Stimulated activated CD4-positive, alpha-beta T cell treated with anti-CD3 and anti-CD28 coated beads, TNF-alpha, amount 100 ng/mL, for 48 hours (primary cell): ENCODE measurements at places on chromosomes 4 and X.

GRCh38 chr4:145420595-145421214, 60.9 kb upstream of the SMAD1 start:
- DNase-seq: no peak

DNA sequence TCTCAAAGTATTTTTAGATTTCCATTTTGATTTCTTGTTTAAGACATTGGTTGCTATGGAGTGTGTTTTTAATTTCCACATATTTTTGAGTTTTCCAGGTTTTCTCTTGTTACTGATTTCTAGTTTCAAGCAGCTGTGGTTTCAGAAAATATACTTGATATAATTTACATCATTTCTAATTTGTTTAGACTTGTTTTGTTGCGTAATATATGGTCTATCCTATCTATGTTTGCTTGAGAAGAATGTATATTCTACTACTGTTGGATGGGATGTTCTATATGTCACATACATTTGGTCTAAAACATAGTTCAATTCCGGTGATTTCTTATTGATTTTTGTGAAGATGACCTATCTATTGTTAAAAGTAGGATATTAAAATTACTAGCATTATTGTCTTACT, 170.5 kb upstream of the EMCN start:
- no peak for DNase-seq

GRCh38 chr4:38615847-38616246, 48.2 kb upstream of the KLF3 start:
- DNase-seq: no peak

GRCh38 chrX:40095583-40096394, 2.0 kb downstream of the BCOR start:
- DNase-seq: no peak

DNA sequence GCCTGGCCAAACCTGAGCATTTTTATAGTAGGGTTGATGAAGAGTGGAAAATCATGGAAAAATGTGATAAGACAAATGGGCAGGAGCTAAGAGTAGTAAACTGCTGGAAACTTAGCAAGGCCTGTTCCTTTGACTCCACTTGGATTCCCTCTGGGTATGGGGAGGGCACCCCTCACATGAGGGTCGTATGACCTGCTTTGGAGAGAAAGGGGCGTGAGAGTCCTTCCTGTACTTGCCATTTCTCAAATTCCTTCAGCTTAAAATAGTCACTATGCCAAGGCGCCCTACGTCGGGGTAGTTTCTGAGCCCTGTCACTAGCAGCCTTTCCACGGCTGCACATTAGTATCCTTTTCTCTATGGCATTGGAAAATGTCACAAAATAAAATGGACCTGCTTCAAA, 49.1 kb downstream of the GPRIN3 start:
- no peak for DNase-seq

DNA sequence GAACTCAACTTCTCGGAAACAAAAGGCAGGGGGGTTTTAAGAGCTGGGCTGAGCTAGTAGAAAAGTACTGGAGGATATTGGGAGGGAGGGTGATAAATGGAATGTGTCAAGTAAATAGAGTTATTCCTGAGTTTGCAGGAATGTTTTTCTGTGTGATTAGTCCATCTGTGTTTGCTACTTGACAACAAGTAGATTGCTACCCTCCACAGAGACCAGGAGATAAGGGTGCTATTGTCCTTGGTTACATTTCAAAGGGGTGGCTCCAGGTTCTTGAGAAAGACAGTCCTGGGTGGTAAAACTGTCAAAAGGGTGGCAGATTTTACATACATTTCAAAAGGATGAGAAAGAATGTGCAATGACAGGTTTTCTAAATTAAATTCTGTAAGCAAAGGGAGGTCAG, 181.2 kb upstream of the PPP3CA start:
- DNase-seq: no peak

DNA sequence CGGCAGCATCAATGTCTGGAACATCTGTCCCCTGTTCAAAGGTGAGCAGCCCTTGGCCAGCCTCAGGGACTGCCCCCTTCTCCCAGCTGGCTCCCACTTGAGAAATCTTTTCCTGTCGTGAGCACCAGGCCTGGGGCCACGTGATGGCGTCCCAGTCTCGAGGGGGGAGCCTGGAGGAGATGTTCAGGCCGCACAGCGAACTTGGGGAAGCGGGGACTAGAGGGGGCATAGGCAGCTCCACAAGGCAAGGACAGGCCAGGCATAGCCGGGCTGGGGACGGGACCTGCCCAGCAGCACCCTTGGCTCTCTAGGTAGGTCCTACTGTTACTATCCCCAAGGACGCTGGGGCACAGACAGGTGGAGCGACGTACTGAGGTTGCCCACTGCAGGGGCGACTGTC, 2.7 kb downstream of the SLC6A8 start:
- no peak for DNase-seq

GRCh38 chr4:5238173-5238572, 186.9 kb downstream of the STK32B start:
- no peak for DNase-seq

- no peak for DNase-seq
These were observed 264.1 kb downstream of the CBLL2 start for GRCh38 chrX:22536746-22537304.
